ENCODE measurements at places on chromosomes 3 and 15.

GRCh38 chr3:107431246-107432012 is 54.2 kb downstream of the CCDC54 start:
- peak; percentile 9 for DNase-seq

- no peak for DNase-seq
These were observed 30.0 kb downstream of the KLHL25 start for GRCh38 chr15:85764649-85765277.

DNA sequence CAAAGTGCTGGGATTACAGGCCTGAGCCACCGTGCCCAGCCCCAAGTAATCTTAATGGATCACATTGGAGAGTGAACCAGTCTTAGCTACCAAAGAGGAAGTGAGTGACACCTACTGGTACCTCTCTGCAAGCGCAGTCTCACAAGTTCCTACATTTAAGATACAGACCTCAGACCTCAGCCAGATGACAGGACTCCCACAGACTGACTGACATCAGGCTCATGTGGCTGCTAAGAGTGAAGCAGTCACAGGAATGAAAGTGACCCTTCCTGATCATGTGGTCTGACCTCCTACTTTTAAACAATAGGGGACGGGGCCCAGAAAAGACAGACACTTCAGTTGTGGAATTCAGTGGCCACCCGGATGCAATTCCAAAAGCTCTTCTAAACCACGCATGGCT is 36.3 kb upstream of the GNB5 start:
- peak; percentile 16 for DNase-seq

DNA sequence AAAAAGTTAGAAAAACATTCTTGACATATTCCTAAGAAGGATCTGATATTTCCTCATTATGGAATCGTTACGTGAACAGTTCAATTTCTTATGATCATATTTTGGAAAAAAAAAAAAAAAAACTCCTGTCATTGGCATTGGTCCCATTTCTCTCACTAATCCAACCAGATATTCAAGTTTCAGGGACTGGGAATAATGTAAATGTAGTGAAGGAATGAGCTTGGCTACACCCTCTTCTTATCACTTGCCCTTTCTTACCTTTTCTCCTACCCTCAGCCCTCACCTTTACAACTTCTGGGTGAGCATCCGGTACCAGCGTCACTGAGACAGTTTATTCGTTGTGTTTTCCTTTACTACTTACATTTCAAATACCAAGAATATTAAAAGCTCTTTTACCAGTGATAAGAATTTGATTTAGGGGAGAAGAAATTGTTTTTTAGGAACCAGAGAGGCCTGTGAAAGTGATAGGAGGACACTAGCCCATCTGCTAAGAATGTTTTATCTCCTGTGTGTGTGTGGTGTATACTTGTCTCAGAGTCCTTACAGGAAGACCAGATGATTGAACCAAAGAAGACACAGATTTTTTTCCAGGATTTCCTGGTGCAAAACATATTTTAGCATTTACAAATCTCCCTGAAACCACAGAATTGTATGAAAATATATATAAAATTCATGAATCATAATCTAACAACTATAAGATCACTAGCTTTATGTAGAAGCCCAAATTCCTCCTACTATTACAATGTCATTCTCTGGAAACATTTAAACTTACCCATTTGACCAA is 946.7 kb downstream of the ZPLD1 start:
- DNase-seq, result no peak

DNA sequence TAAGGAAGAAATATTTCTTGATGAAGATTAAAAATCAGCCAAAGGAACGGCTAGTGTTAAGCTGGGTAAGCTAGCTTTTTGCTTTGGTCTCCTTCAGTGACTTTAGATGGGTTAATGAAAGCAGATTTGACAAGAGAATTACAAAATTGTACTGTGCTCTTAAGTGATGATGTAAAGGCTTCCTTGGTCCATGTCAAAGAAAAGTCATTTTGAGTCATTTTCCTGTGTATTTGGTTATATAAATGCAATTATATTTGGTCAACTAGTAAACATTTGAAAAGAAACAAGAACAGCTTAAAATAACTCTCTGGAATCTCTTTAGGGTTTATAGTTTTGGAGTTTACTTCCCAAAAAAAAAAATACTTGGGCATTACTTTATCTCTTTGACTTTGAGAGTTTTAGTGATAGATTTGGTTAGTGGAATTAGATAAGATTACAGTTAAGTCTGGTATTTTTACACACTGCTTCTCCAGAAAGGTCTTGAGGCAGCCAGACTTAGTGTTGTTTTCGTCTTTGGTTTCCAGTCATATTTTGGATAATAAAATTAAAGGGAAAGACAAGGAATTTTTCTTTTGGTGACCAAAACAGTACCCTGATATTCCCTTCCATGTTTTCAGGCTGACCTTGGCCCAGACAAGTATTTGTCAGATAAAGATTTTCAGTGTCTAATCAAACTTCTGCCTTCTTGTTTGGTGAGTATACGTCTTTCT is 42.3 kb downstream of the PDHB start:
- no peak for DNase-seq

DNA sequence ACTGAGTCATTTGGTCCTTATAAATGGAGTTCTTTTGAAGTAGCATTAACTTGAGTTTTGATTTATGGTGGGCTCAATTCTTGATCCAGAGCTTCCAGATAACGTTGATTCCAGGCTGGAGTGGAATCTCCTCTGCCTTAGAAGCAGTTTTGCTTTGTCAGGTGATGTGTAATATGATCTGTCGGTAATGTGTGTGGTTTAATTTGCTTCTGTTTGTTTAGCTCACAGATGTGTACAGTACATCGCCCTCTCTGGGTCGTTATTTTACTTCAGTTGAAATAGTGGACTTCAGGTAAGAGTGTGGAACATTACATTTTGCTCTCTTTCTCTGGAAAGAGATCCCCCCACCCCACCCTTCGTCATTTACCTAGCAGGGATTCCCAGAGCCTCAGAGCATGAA is 23.1 kb downstream of the C3orf52 start:
- no peak for DNase-seq

DNA sequence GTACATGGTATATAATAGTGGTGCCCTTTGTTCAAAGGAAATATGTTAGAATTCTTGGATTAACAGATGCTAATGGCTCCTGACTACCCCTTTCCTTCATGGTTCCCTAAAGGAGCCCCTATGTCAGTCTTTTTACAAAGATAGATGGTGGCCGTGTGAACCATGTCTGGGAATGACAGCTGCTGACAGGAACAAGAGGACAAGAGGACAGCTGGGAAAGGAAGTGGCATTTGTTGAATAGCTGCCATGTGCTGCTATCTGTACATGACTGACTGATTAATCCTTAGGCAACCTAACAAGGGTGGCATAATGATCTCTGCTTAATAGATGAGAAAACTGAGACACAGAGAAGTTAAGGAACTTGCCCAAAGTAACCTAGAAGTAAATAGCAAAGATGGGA is 321.7 kb downstream of the ZNF621 start:
- no peak for DNase-seq

DNA sequence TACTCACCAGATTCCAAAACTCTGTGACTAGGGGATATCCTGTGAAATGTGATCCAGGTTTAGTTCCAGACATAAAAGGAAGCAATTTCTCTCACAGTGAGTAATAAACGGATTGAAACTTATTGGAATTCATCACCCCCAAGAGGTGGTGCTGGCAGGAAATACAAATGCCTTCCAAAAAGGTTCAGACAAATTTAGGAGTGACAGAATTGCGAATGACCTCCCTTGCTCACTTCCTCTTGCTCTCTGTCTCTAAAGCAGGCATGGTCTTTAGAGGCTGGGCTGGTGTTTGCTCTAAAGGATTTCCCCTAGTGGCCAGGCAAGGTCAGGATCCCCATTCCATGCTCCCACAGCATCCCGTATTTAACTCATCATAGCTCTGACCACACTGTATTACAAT is 449.4 kb upstream of the PPP2R3A start:
- DNase-seq, result no peak

DNA sequence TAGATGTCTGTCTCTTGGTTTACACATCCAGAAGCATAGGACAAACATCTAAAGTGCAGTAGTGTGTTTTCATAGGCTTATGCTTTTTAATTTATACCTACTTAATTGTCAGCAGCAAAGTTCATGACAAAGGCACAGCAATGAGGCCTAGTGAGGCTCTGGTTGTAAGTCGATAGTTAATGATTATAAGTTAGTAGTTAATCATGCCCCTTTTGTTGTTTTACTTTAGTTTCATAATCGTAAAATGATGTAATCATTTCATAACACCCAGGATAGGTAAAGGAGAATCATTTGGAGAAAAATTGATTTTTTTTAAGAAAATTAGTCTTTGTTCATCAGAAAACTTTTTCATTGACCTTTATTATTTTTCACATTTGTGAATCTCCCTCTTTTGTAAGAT is 351.9 kb downstream of the LSAMP start:
- DNase-seq, result no peak

DNA sequence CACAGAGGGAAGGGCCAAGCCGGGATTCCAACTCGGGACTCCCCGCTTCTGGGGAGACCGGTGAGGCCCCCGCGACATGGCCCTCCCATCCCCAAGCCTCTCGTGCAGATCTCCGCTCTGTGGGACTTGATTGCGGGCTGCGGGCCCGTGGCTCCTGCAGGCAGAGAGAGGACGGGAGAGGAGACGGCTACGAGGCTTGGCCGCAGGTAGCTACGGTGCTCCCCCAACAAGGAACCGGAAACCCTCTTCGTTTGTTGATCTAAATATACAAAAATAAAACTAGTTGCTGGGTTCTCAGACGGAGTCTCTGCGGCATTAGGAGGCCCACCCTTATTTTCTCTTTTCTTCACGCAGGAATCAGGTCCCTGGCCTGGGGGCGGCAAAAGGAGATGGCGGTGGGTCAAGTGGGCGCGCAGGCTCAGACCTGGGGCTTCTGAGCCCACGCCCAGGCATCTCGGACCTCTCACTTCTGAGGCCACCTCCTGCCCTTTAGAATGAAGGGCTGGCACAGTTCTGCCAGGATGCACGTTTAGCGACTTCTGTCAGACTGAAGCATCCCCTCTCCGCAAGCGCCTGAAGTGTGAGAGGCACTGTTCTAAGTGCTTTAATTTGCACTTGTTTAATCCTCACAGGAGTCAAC is 10.9 kb downstream of the GNB5 start:
- peak; percentile 6 for DNase-seq

DNA sequence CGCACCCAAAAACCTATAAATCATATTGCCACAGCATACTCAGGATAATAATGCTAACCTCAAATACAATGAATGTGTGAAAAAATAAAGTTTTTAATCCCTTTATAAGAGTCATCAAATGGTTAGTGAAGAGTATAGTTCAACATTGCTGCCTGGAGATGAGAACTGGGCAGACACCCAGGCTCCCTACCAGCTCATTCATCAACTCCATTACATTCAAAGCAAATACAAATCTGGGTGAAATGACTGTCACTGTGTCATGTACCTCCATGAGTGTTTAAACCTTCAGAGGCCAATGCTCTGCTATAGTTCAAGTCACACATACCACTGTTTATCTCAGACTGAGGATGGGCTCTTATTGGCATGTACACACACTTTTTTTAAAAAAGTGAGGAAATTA is 167.2 kb upstream of the KCNMB2 start:
- no peak for DNase-seq

GRCh38 chr3:16012086-16012485 is 162.4 kb upstream of the GALNT15 start:
- DNase-seq, result no peak

DNA sequence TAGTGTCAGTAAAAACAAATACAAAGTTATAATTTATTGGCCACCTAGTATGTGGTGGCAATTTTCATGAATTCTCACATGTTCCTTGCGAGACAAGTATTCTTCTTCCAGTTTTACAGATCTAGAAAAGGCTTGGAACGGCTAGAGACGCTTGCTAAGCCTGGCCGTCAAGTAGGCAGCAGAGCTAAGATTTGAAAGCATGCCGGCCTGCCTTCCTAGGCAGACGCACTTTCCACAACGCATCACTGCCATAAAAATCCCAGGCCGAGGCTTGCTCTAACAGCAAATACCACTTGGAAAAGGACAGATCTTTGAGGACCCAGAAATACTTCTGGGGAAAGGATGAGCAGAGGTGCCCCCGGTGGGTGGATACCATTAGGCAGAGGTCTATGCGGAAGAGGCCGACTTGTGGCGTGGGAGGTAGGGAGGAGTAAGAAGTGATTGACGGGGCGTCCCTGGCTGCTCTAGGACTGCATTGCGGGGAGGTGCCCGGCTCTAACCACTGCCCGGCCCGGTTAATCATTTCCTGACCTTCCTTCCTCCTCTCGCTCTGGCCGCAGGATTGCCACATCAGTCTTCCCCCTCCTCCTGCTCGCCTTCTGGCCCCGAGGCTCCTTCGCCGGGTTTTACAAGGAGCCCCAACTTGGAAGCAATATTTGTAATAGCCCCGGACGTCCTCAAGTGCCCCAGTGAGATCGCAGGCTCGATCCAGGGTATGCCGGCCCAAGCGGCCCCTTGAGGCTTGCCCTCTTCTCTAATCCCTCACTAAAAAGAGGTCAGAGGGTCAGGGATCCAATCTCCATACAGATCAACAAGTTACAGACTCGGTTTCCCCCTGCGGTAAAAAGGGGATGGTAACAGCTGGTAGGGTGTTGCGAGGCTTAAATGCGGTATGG is 1.3 kb upstream of the USP3 start:
- DNase-seq, result peak; percentile 42

DNA sequence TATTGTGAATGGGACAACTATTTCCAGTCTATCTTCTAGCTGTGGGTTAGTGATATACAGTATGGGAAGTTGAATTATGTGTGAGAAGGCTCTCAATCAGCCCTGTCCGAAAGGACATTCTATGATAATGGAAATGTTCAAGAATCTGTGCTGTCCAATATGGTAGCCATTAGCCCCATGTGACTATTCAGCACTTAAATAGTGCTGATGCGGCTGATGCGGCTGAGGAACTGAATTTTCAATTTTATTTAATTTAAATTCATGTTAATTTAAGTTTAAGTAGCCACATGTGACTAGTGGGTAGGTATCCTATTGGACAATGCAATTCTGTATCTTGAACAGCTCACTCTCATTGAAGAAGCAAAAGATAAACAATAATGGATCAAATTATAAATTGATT is 98.5 kb downstream of the MYLK start:
- DNase-seq, result no peak

DNA sequence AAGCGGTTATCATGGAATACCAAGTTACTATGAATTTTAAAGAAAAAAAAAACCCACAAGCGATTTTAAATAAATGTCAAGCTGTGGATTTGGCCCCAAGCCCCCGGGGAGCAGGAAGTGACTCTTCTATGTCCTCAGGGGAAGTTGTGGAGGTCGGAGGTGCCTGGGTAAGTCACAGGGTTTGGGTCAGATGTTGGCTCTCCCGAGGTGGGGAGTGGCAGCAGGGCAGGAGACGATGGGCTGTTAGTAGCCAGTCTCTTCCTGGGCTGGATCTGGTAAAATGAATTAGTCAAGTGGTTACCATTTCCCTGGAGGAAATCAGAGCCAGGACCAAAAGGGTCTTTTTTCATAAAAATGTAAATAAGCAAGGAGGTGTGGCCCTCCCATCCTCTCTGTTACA is 316.7 kb downstream of the TLE3 start:
- DNase-seq, result no peak

GRCh38 chr3:187064210-187065115 is 74.8 kb downstream of the RPL39L start:
- no peak for DNase-seq

DNA sequence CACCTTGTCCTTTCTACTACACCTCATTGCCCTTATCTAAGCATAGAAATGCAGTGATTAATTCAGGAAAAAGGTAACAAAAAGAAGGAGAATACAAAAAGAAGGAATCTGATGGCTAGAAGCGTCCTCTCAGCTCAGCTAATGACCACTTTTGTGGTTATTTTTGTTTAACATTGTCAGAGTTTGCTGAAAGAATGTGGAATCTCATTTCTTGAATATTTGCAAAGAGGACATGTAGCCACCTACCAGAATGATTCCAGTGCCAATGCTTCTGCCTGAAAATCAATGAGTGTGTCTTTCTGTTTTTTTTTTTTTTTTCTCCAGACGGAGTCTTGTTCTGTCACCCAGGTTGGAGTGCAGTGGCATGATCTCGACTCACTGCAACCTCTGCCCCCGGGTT is 24.5 kb downstream of the NANOGP8 start:
- no peak for DNase-seq
